AG09319 (cell line): ENCODE measurements at places on chromosomes 5 and 9.

GRCh38 chr5:158756871-158757270 lies 342.8 kb downstream of the EBF1 start:
- DNase-seq: no peak

DNA sequence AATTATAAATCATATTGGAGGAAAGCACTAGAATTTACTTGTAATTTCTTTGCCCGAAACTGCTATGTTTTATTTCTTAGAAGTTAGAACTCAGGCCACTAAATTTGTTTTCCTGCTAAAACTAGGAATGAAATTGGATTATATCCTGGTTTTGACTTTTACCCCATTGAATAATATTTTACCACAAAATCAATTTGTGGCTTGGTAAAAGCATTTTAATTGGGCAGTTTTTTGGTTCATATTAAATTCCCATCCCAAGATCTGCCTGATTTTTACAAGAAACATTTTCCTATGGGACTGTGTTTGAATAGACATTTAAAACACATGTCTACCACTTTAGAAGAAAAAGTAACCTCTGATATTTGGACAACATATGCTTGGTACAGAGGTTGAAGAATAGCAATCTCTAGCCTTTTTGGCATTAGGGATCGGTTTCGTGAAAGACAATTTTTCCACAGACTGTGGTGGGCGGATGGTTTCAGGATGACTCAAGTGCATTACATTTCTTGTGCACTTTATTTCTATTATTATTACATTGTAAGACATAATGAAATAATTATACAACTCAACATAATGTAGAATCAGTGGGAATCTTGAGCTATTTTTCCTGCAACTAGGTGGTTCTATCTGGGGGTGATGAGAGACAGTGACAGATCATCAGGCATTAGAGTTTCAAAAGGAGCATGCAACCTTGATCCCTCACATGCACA lies 565.6 kb downstream of the PRR16 start:
- peak; percentile 30 for DNase-seq

GRCh38 chr5:143051244-143052058 lies 281.3 kb downstream of the ARHGAP26 start:
- peak; percentile 83 for DNase-seq

GRCh38 chr9:93665128-93665636 lies 88.8 kb downstream of the PHF2 start:
- DNase-seq: no peak

- no peak for DNase-seq
These were observed 505.1 kb downstream of the CETN3 start for GRCh38 chr5:89904442-89904841.

DNA sequence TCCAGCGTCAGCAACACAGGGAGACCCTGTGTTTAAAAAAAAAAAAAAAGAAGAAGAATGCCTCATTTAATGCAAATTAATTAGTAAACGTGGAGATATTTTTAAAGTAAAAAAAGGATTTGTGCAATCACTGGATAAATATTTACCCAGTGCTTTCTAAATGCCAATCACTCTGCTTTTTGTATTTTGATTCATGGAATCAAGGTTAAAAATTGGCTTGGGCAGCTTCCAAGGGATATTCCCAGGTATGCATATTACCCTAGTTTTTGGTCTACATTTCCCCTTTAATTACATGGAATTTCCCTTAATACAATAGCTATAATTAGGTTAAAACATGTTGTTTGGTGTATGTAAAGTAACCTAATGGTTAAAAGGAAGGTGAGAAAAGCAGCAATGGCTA lies 31.4 kb upstream of the PDZD2 start:
- no peak for DNase-seq
